ENCODE measurements at places on chromosomes 3 and 15.

GRCh38 chr3:100706365-100706764, 2.9 kb upstream of the TFG start:
- DNase-seq = no peak

- no peak for DNase-seq
These were observed 12.3 kb downstream of the CA12 start for GRCh38 chr15:63369296-63369695.

GRCh38 chr15:50009634-50010033, 109.4 kb downstream of the ATP8B4 start:
- no peak for DNase-seq

GRCh38 chr3:15241341-15241740, 35.3 kb downstream of the CAPN7 start:
- peak; percentile 22 for DNase-seq

GRCh38 chr3:148873977-148874376, 8.9 kb downstream of the CPA3 start:
- no peak for DNase-seq

DNA sequence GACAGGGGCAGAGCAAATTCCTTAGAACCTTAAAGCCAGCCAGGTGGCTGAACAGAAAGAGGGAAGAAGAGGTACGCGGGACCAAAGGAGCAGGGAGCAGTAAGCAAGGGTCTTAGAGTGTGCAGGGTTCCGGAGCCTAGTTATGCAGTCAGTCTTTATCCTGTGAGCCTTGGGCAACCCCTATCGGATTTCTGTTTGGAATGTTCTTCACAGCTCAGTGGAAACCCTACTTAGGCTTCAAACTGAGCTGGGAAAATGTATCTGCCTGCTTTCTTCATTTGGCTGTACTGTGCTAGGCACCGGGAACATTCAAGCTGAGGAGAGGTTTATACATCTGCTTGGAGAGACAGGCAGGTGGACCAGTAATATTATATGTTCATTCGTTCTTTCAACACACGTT, 37.1 kb downstream of the PSMD6 start:
- no peak for DNase-seq

DNA sequence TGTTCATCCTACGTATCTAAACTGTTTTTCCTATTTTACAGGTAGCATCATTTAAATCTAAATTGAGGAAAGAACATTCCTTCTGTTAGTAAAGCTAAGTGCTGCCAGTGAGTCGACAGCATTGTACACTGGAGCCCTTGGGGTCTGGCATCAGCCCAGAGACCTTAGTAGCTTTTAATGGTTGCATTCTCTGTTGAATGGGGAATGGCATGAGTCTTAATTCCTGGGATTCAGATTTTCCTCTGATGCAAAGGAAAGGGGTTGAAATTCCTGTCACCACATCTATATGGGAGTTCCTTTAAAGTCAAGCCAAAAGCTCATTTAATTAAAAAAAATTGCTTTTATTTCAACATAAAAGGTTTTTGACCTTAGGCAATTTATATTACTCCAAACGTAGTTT, 148.4 kb upstream of the GBE1 start:
- DNase-seq = no peak

- DNase-seq = no peak
These were observed 4.6 kb upstream of the TM4SF1 start for GRCh38 chr3:149382101-149382467.

DNA sequence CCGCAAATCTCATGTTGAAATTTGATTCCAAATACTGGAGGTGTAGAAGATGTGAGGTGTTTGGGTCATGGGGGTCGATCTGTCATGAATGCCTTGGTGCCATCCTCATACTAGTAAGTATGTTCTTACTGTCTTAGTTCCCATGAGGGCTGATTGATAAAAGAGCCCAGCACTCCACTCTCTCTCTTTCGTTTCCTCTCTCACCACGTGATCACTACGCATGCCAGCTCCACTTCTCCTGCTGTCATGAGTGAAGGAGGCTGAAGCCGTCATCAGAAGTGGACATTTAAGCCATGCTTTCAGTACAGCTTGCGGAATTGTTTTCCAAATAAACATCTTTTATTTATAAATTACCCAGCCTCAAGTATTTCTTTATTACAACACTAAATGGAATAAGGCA, 6.1 kb downstream of the OR5H15 start:
- DNase-seq = no peak

DNA sequence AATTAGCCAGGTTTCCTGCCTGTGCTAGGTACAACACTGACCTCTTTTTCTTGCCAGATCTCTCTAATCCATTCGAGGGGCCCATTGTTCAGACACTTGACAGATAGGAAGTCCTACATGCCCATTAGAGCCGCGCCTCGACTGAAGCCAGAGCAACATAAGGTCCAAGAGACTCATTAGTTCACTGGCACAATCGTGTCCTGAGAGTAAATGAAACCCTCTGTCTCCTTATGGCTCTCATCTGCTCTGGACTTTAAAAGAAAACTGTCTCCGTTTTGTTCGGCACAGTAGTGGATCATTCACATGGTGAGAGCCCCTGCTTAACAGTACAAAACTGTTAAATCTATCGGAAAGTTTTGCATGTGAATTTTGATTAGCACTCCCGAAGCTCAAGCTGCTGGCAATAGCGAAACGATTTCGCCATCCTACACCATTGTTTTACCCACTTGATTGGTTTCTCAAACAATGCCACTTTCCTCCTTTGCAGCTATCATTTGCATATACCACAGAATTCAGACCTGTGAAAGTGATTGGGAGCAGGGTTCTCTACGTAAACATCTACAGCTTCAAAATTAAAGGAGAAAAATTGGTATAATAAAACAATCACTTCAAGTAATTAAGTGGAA, 19.0 kb upstream of the C15orf61 start:
- DNase-seq = no peak

DNA sequence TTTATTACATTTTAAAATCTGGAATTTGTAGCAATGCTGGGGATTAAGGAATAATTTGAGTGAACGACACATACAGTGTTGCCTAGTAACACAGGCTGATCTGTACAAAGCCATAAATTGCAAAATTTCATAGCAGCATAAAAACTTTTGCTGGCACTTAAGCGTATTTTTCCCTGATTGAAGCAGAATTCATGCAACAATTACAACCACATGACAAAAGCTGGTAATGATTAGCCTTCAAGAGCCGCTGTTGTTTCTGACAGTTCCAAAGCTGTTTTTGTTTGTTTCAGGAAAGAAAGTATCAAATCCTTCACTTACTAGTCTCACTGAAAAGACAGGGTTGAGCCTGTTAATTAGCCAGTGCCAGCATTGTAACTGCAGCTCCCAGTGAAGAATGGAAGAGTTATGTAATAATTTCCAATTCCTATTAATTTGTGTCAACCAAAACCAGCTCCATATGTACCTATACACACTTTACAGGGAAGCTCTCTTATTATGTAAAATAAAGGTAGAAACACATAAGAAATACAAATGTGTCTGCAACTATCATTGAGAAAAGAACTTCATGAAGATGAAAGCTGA, 60.7 kb downstream of the AGTR1 start:
- DNase-seq = no peak

- no peak for DNase-seq
These were observed 189.1 kb downstream of the GOLGA6L6 start for GRCh38 chr15:20352241-20353200.

GRCh38 chr15:65512807-65513416, 4.6 kb downstream of the DPP8 start:
- DNase-seq = no peak

- no peak for DNase-seq
These were observed 340.6 kb downstream of the PTPRG start for GRCh38 chr3:61901986-61902385.

DNA sequence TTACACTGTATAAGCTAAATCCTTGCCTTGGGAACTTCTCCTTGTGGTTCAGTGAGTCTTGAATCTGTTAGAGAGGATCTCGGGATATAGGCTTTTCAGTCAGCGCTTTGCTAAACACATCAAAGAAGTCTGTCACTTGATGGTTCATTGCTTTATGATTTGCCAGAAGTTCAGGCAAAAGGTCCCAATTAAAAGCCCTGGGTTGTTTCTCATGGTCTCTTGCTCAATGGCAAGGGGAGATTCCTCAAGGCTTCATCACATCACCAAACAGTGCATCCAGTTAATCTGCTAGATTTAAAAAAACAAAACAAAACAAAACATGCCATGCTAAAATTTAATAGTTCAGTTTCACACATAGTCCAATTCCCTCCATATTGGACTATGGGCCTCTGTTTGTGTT, 114.8 kb downstream of the FILIP1L start:
- DNase-seq = no peak
